ENCODE measurements at places on chromosomes 1 and 21. TPM values are rescaled to one million over a fixed set of nuclear protein-coding genes. Genes with fewer than 3 reads are reported as not detected.

TEDDM1 gene
- not detected for total RNA-seq

DNA sequence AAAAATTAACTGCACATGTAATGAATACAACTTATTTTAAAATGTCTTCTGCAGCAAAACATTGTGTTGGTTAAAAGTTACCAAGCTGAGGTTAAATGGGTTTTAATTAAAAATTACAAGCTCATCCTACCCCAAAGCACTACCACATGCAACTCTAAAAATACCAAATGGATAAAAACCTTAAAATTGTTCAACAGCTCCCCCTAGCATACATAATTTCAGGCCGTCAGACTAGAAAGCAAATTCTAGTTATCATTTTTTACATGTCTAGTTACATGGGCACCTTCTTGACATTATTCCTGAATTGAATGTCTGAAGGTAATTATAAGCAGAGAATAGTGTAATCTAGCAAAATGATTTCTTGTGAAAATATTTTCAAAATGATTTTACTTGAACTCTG, 176.5 kb downstream of the C1orf21 start:
- peak; percentile 69 for DNase-seq

- DNase-seq = no peak
Measured at GRCh38 chr1:7592120-7592798, 178.8 kb upstream of the VAMP3 start.

CD164L2 gene
- total RNA-seq = not detected

NAV1 gene
- total RNA-seq = 29.8 TPM

GRCh38 chr1:112557385-112557784, 48.6 kb downstream of the WNT2B start:
- peak; percentile 48 for DNase-seq

CHML gene
- total RNA-seq = 2.8 TPM

- no peak for DNase-seq
Measured at GRCh38 chr1:211036381-211037060, 97.4 kb downstream of the KCNH1 start.

DNA sequence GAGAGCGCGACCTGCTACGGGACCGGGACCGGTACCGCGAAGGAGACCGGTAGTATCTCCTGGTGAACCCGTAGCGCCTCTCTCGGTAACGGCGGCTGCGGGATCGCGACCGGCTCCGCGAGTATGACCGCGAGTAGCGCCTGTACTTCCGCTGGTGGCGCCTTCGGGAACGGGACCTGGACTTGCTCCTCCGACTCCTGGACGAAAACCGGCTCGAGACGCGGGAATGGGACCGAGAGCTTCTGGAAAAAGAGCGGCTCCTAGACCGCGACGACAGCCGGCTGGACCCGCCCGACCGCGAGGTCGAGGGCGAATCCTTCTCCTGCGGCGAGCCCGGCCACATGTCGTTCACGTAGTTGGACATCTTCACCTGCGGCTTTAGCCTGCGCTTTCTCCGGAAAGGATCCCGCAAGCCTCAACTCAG, 642 bp downstream of the RSRP1 start:
- DNase-seq = no peak

REN gene
- not detected for total RNA-seq
